ENCODE measurements at places on chromosomes 12 and 14. TPM values are rescaled to one million over a fixed set of nuclear protein-coding genes. Genes with fewer than 3 reads are reported as not detected.
A peak's percentile ranks its signal among the peaks of the same experiment; 100 is the strongest.

The TMEM253 gene
- not detected for total RNA-seq

The SMARCC2 gene
- 51.2 TPM for total RNA-seq

- DNase-seq, result peak; percentile 15
Measured at GRCh38 chr14:64880221-64881121, 764 bp upstream of the SPTB start.

GRCh38 chr14:73783107-73783727, 68.4 kb upstream of the PTGR2 start:
- no peak for DNase-seq

- DNase-seq, result no peak
Measured at GRCh38 chr12:107306141-107306659, 212.9 kb upstream of the CRY1 start.

GRCh38 chr12:7207866-7208625, 18.6 kb downstream of the PEX5 start:
- DNase-seq, result no peak

- no peak for DNase-seq
Measured at GRCh38 chr12:55065535-55065934, 45.8 kb downstream of the NEUROD4 start.

DNA sequence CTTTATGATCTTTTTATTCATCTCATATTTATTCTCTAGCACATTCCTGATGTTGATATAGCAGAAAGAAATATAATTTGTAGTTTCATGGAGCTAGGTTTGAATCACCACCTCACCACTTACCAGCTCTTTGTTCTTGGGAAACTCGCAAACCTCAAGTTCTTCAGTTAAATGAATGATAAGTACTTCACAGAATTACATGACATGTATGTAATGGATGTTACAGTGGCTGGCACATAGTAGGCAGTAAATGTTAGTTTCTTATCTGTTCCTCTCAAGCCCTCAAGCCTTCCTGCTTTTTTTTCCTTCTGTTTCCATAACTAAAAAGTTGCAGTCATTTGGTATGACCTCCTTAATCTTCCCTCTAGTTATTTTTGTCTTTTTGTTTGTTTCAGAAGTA, 54.9 kb downstream of the SPATS2 start:
- no peak for DNase-seq

DNA sequence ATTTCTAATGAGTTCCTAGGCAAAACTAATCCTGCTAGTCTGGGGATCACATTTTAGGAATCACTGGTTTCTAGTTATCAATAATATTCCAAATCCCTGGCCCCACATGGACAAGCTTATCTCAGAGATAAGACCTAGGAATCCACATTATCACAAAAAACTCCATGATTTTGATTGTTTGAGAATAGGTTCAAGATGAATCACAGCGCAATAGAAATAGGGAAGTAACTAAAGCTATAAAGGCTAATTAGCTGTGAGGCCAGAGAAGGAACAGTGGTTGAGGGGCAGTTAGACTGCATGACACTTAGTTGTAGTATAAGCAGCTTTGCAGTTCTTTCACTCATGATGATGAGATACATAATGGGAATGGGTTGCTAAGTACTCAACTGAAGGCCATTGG, 13.1 kb upstream of the ATP5F1B start:
- DNase-seq, result no peak

GRCh38 chr14:59224341-59224740, 35.9 kb downstream of the DAAM1 start:
- DNase-seq, result no peak

DNA sequence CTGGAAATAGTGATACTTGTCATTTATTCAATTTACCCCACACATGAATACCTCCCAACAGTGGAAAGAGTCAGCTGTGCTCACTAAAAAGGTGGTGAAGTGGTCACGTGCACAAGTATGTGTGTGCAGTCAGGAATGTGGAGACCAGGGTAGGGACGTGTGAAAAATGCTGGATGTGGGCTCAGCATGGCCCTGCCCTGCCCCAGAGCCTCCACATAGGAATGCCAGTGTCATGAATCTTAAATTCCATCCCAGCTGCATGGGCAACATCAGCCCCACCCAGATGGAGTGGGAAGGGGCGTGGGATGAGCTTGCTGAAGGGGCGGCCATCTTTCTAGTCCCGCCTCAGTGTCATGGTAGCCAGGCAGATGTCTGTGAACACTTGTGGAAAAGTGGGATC, 87.7 kb downstream of the C12orf75 start:
- DNase-seq, result no peak

- DNase-seq, result no peak
Measured at GRCh38 chr14:79826362-79826761, 384.9 kb downstream of the DIO2 start.

DNA sequence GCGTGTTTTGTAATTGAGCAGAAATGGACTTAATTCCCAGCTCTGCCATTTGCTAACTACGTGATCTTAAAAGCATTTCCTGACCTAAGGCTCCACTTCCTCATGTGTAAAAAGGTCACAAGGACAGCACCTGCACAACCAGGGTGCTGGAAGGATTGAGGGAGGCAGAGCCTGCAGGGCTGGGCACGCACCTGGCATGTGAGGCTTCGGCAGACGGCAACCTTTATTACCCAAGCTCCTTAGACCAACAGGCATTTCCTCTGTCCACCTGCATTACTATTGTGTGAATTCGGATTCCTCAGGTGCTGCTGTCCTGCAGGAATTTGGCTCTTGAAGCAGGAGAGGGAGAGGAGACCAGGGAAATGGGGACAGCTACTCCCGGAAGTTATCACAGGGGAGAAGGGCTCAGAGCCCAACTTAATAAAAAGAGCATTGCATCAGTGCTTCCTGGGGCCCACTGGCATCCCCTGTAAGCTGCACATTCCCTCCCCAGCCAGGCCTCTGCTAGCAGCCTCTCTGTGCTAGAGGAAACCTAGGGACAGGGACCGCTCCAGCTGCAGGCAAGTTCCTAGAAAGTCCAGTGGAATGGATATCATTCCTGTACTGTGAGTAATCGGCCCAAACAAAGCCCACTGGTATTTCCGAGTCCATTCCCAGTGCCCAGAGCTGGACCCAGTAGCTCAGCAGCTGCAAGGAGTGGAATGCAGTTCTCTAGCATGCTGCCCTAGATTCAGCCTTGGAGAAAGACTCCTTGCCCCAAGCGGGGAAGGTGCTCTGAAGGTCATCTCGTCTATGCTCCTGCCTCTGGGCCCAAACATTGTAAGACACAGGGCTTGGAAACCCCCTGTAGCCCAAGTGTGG, 157.1 kb upstream of the CCND2 start:
- peak; percentile 85 for DNase-seq

DNA sequence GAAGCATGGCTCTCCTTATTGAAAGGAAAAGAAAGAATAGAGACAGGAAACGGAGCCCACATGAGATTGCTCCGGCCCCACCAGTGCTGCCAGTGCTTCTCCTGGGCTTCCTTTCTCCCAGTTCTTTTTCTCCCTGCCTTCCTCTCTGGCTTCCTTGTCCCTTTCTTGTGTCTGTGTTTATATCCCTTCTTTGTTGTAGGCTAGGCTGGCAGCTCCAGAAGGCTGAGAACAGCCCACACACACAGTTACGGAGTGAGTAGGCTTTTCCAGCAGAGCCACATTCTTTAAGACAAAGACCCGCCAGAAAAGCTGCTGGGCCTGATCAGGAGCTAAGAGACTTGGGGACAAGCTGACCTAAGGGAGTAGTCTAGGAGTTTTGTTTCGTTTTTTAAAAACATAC, 13.0 kb downstream of the CIPC start:
- DNase-seq, result peak; percentile 60

The C14orf132 gene
- total RNA-seq, result 2.8 TPM

- DNase-seq, result no peak
Measured at GRCh38 chr14:50770586-50770985, 60.4 kb downstream of the NIN start.

The FZD10 gene
- 1.7 TPM for total RNA-seq

The NUDT14 gene
- total RNA-seq, result 77.4 TPM

DNA sequence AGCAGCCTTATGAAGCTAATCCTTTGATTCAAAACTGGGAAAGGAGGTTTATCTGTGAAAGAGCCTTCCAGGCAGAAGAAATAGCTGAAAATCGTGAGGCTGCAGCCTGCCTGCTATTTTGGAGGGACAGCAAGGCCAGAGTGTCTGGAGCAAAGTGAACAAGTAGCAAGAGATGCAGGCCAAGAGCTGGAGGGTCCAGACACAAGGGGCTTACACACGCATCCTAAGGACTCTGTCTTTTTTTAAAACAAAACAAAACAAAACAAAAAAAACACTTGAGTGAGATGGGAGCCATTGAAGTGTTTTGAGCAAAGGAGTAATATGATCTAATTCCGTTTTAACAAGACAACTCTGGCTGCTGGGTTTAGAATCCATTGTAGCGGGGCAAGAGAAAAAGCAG, 76.4 kb upstream of the BCAT1 start:
- no peak for DNase-seq

GRCh38 chr12:87849074-87849473, 180.1 kb downstream of the C12orf50 start:
- no peak for DNase-seq

DNA sequence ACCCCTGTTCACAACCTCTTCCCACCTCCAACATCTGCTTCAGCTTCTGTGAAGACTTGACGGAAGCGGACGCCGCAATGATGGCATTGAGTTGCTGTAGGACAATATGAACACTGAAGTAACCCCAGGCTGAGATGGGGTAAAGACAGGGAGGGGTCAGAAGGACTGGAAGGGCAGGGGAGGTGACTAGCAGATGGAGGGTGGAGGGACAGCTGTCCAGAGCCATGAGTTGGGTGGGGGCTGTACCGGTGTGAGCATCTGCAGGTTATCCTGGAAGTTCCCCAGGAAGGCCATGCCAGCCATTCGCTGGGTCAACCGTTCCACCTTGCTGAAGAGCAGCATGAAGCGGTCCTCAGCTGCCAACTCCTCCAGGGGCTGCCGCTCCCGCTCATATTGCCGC, 26.1 kb downstream of the PRPF40B start:
- no peak for DNase-seq

DNA sequence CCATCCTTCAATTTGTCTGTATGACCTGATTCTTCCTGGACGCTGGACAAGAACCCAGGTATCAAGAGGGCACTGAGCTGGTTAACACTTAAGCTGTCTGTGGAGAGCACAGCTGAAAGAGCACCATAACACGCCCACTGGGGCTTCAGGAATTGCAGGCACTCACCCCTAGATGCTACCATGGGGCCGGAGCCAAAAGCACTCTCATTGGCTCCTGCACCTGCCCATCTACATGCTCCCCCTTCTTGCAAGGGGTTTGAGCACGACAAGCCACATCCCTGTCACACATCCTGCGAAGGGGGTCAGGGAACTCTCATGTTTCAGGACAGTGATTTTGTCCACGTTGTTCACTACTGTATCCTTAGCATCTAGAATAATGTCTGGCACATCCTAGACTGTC, 35.1 kb upstream of the TBC1D15 start:
- no peak for DNase-seq

The M6PR gene
- 155 TPM for total RNA-seq

DNA sequence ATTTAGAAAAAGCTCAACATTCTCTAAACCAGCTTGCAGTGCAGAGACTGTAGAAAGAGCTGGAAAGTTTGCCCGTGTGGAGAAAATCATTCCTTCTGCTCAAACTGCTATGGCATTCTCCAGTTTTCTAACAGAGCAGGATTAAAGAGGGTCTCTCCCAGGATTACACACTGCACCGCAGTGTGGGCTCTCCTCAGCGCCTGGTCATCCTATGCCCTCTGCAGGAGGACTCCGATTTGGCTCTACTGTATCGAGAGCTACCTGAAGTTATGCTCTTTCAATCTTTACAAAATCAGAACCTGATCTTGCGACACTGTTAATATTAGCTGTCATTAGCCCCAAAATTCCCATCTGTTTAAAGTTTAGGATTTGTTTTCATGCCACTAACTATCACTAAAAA, 33.0 kb downstream of the BHLHE41 start:
- DNase-seq, result no peak

The PTPRQ gene
- total RNA-seq, result under 0.01 TPM

The CYP27B1 gene
- 0.47 TPM for total RNA-seq

GRCh38 chr12:32423559-32423958, 24.2 kb downstream of the FGD4 start:
- DNase-seq, result no peak

DNA sequence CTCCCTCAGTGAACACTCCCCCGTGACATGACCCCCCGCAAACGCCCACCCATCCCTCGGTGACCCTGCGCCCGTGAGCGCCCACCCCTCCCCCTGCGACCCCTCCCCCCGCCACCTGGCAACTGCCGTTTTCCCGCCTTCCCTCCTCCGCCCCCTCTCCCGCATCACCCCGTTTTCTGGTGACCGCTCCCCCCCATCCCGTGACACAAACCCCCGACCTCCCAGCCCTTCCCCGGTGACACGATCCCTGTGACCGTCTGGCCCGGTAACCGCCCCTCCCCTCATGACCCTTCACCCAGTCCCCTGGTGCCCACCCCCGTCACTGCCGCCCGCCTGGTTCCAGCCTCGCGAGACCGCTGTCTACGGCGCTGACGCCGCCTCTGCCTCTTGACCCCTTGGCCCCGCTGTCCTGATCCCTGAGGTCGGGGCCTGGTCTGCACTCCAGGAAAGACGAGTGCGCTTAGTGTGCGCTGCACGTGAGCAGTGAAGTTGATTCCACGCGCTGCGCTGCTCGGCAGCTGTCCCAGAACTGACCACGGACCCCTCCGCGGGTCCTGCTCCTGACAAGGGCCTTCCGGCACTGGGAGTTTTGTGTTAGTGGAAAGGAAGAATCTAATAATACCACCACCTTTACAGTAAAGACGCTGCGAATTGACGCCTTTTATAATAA, 59.4 kb downstream of the DDX51 start:
- DNase-seq, result peak; percentile 74

The TAS2R9 gene
- total RNA-seq, result not detected

The TMEM52B gene
- not detected for total RNA-seq

The GLIPR1L1 gene
- not detected for total RNA-seq

- no peak for DNase-seq
Measured at GRCh38 chr14:57851354-57851753, 14.5 kb downstream of the SLC35F4 start.

- peak; percentile 95 for DNase-seq
Measured at GRCh38 chr12:104219361-104219892, 3.8 kb downstream of the TXNRD1 start.

The PLBD1 gene
- total RNA-seq, result 0.34 TPM

GRCh38 chr12:116662612-116663144, 75.2 kb downstream of the SPRING1 start:
- peak; percentile 41 for DNase-seq

DNA sequence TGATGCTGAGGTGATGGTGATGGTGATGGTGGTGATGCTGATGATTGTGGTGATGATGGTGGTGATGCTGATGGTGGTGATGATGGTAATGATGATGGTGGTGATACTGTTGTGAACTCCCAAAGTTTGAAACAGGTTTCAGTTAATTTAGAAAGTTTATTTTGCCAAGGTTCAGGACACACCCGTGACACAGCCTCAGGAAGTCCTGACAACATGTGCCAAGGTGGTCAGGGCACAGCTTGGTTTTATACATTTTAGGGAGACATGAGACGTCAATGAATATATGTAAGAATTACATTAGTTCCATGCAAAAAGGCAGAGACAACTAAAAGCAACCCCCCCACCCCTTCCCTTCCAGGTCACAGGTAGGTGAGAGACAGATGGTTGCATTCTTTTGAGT, 112.8 kb upstream of the EVL start:
- DNase-seq, result no peak

Measured in dermis blood vessel endothelial cell (primary cell).